AG04450 (cell line): ENCODE measurements at places on chromosomes 7 and 10.

GRCh38 chr7:42876182-42877068 lies 35.4 kb downstream of the C7orf25 start:
- peak; percentile 10 for DNase-seq

DNA sequence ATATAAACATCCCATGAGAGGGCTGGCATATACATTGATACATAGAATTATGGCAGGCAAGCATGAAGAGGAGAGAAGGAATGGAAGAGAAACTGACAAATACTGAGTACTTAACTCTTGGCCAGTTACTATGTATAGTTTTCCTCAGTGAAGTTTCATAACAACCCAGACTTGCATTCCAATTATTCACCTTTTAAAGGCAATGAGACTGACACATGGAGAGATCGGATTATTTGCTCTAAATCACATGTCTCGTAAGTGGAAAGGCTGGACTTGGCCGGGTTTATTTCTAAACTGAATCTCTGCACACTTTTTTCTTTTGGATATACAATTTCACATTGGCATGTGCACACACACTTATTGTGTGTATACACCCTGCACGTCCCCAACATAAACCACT lies 548.3 kb downstream of the PHTF2 start:
- no peak for DNase-seq

GRCh38 chr7:103637094-103637493 lies 191.1 kb upstream of the SLC26A5 start:
- peak; percentile 81 for DNase-seq

- no peak for DNase-seq
These were observed 75.0 kb downstream of the ZMYND11 start for GRCh38 chr10:210297-210696.

DNA sequence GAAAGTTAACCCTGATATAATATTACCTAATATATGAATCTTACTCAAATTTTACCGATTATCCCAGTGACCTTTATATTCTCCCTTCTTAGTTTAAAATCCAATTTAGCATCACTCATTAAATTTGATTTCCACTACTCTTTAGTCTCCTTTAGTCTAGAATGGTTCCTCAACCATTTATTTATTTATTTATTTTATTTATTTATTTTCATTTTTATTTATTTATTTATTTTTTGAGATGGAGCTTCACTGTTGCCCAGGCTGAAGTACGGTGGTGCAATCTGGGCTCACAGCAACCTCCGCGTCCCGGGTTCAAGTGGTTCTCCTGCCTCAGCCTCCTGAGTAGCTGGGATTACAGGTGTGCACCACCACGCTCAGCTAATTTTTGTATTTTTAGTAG lies 92.8 kb downstream of the LCOR start:
- no peak for DNase-seq

- no peak for DNase-seq
These were observed 180.5 kb downstream of the CREB5 start for GRCh38 chr7:28592861-28593260.

DNA sequence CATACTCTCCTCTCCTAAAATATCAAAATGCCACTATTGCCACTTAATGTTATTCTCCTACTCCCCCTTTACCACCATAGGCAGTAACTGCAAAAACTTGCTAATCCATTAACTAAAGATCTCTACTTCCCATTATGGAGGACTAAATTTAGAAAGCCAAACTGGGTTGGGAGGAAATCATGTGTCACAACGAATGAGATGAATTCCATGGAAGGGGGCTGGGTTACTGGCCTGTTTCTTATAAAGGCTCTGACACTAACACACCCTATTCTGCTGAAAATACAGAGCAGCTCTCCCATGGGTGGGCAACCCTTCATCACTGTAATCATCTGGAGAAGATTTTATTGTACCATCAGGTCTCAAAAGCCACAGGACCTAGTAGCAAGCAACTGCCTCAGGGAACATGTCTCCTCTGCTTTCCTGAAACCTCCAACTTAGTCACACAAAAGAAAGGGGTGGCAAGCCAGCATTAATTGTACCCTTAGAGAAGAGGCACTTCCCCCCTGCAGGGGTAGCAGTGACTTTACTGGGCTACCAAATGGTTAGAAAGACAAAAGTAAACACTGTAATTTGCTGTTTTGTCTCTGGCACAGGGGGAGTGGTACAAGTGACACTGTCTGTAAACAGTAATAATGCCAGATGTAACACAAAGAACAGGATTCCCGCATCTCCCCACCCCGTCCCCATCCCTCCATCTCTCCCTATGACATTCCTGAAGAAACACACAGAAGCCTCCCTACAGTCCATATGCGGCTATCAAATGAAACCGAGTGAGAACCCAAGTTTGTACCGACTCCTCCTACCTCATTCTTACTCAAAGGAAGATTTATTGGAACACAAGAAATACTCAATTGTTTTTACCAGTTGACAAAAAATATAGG lies 81.6 kb downstream of the ARMH3 start:
- no peak for DNase-seq

DNA sequence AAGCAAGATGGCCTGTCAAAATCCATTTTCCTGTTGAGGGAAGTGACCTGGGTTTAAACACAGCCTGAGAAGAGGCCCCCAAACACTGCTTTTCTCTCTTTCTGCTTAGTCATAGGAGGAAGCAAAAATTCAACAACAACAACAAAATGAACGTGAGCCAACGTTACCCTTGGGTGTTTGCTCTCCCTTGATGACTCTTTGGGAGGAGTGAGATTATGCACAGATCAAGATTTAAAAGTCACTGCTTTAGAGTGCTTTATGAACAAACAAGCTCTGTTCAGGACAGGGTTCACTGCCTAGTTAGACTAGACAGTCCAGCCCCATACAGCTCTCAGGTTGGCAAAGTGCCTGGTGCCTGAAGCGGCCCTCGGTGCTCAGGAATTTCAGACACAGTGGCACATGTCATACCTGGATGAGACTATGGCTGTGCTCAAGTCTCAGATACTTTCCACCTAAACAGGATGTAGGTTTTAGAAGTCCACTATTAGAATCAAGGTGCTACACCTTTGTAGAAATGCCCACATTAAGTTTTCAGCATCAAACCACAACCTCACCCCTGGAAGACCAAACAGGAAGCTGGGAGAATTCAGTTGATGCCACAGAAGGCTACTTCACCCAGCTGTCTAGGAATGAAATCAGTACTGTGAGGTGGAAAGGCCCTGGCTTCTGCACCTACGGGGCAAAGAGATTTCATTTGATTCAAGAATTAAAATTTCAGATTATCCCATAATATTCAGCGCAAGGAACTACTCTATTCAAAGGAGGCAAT lies 38.7 kb downstream of the DENND11 start:
- DNase-seq, result no peak

- DNase-seq, result no peak
These were observed 19.9 kb downstream of the SLC35G1 start for GRCh38 chr10:93913706-93914105.

DNA sequence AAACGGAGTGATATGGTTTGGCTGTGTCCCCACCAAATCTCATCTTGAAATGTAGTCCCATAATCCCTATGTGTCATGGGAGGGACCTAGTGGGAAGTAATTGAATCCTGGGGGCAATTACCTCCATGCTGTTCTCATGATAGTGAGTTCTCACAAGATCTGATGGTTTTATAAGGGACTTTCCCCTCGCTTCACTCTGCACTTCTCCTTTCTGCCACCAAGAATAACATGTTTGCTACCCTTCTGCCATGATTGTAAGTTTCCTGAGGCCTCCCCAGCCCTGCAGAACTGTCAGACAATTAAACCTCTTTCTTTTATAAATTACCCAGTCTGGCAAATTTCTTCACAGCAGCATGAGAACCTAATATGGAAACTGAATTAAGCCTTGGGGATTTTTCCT lies 19.1 kb downstream of the FAM3C start:
- DNase-seq, result no peak

DNA sequence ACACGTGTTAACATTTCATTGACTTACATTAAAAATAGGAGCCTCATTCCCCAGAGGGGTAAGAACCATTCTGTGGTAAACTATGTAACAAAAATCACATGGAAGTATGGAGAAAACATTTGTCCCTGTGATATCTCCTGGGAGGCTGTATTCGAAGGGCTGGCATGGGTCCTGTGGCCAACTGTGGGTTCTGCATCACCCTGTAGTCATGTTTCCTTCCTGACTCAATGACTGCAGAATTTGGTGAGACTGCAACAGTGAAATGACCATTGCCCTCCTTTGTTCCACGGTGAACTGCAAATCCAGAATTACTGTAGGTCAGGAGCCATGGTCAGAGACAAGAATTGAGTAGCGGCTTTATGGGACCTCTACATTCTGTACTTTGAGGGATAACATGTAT lies 3.6 kb upstream of the ZEB1 start:
- DNase-seq, result no peak

DNA sequence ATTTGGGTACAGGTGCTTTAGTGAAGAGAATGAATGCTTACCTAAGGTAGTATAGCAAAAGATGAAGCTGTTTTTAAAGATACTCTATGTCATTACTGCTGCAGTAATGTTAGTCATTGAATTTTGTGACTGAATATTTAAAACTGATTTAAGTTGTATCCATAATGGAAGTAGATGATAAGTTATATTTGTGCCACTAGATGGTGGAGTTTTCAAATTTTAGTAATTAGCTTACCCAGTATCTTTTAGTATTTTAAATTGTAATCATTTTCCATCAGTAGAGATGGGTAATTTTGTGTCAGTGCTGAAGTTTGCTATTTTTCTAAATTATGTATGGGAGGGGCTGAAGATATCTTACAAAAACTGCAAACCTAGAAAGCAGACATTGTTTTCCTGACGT lies 25.2 kb downstream of the HBP1 start:
- no peak for DNase-seq

GRCh38 chr7:322111-322671 lies 32.2 kb downstream of the FOXL3 start:
- DNase-seq, result no peak

DNA sequence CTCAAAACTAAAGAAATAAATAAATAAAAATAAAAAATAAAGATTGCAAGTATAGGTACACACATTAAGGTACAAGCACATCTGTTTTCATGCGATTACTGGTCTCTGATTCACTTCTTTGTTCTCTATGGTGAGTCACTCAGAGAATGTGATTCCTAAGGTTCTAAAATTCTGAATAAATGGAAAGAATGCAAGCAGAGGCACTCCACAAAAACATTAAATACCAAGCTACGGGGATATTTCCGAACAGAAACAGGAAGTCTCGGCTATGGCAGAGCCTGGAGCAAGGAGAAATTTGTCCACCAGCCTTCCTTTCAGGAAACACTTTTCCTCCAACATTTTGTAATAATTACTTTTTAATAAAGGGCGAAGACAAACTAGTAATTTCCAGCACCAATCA lies 1.4 kb downstream of the VOPP1 start:
- peak; percentile 51 for DNase-seq
